Activated T-cell treated with anti-CD3 and anti-CD28 coated beads, Interleukin-2, amount 50 U/mL, for 72 hours (primary cell): ENCODE measurements at places on chromosomes 4 and X. TPM values are rescaled to one million over a fixed set of nuclear protein-coding genes. Genes with fewer than 3 reads are reported as not detected.
A peak's percentile ranks its signal among the peaks of the same experiment; 100 is the strongest.

GPR78 gene
- not detected for total RNA-seq

DHRSX gene
- total RNA-seq: 26.0 TPM

SYNPO2 gene
- 0.35 TPM for total RNA-seq

HERC5 gene
- total RNA-seq: 49.9 TPM

CFAP97 gene
- total RNA-seq: 47.3 TPM

CCKAR gene
- total RNA-seq: not detected

NUP62CL gene
- total RNA-seq: 4.9 TPM

SMARCA1 gene
- total RNA-seq: 0.36 TPM

GRCh38 chrX:75746891-75747639 lies 38.0 kb downstream of the MAGEE2 start:
- peak; percentile 37 for DNase-seq

GRCh38 chrX:49163555-49164419 lies 1.2 kb downstream of the MAGIX start:
- DNase-seq: peak; percentile 84

GRCh38 chr4:46397394-46397793 lies 7.5 kb upstream of the GABRA2 start:
- DNase-seq: no peak

GRCh38 chrX:39336671-39337311 lies 535.5 kb downstream of the MID1IP1 start:
- DNase-seq: peak; percentile 31

DNA sequence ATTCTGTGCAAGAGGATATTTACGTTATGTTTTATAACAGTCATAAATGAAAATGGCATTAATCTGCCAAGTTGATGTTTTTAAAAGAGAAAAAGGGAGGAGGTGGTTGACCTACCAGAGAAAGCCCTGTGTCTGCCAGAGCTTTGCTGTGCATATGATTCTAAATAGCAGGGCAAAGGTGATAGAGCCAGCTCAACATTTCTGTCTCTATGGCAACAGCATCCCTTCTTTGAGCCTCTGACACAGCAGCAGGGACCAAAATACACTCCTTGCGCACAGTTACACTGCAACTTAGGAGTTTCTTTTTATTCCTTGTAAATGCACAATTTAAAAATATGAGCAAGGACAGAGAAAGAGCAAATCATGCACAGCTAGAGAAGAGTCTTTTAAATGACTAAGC lies 133.3 kb upstream of the RAI2 start:
- no peak for DNase-seq

DNA sequence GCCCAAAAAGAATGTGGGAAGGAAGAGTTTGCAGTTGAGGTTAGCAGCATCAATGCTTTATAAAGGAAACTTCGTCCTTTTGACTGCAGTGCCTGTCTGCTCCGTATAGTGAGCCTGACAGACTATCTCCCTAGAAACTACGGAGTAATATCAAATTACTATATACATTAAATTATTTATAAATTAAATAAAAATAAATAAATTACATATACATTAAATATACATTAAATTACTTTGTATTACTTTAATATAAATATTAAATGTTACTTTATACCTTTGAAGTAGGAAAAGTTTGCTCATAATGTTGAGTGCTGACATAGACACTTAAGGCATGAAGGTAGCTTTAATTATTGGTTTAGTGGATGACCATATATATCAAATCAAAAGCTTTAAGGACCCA lies 165.2 kb downstream of the IL15 start:
- DNase-seq: no peak

DNA sequence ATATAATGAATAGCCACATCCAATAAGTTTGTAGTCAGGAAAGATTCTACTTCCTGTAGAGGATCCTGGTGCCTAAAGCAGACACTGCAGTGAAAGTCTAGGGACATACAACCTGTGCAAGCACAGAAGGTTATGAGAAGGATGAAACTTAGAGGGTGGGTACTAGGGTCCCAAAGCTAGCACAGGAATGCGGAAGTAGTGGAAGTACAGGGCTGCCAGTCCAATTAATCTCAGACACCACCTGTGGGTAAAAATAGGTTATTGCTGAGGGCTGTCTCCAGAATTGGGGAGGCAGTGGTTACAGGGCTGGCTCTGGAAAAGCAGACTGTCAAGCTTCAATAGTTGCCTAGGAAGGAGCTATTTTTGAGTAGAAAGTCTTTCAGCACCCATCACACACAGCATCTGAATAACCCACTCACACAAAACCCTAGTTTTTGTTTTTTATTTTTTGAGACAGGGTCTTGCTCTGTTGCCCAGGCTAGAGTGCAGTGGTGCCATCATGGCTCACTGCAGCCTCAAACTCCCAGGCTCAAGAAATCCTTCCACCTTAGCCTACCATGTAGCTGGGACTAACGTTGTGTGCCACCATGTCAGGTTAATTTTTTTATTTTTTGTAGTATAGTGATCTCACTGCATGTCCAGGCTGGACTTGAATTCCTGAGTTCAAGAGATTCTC lies 50.8 kb upstream of the ELF2 start:
- peak; percentile 6 for DNase-seq

- DNase-seq: no peak
Observed at GRCh38 chrX:57977992-57978391, 67.7 kb upstream of the ZXDA start.

- no peak for DNase-seq
Observed at GRCh38 chrX:119479845-119480244, 11.6 kb downstream of the SLC25A5 start.

GRCh38 chrX:10038585-10038984 lies 71.4 kb downstream of the CLDN34 start:
- DNase-seq: no peak

DNA sequence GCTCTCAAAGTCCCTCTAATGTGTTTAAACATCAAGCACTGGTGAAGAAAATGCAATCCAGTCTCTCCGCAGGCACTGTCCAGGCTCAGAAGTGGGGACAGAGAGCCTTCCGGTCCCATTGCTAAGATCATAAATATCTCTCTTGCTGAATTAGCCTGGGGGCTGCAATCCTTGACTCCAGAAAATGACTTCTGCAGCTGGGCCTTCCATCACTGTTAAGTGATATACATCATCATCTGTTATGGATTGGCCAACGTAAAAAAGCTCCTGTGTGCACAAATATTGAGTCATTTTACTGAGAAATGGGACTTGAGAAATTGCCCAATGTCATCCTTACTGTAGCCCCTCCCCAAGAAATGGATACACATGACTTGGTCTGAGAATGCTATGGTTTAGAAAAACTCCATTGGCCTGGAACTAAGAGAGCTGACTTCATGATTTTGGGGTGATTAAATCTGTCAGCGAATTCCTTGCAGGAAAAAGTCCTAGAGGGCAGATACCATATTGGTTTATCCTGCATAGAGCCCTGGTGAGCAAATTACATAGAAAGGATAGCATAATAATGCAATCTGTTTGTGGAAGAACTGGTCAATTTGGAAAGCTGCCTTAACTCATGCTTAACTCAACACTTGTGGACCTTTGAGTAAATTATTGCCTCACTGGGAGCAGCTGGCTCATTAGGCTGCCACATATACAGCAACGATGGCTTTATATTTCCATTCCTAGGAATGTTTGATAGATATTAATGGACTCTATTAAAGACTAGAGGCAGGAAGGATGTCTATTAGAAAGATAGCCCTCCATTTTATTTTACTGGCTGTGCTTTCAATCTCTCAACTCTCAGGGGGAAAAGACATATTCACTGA lies 346.1 kb downstream of the GBA3 start:
- no peak for DNase-seq

DNA sequence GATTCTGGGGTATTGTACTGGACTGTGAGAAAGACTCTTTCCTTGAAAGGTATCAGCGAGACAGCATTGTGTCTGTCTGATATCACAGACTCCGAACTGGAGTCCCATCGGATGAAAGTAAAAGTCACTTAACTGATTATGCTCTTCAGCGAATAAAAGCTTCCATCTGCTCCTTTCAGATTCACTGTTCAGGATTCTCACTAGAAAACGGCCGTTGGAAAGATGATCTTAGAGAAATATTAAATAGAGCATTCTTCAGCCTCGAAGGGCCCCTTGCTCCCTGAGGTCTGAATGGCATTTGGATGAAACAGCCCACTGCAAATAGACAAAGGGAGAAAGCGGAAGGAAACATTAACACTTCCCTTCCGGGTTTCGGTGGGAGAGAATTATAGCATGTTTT lies 416.2 kb upstream of the PRKX start:
- DNase-seq: no peak

GRCh38 chr4:98848448-98848847 lies 80.5 kb downstream of the EIF4E start:
- no peak for DNase-seq

- DNase-seq: peak; percentile 16
Observed at GRCh38 chr4:73341454-73341853, 62.6 kb upstream of the ALB start.

GRCh38 chr4:33085709-33086108 lies 2365.5 kb downstream of the PCDH7 start:
- DNase-seq: no peak

DNA sequence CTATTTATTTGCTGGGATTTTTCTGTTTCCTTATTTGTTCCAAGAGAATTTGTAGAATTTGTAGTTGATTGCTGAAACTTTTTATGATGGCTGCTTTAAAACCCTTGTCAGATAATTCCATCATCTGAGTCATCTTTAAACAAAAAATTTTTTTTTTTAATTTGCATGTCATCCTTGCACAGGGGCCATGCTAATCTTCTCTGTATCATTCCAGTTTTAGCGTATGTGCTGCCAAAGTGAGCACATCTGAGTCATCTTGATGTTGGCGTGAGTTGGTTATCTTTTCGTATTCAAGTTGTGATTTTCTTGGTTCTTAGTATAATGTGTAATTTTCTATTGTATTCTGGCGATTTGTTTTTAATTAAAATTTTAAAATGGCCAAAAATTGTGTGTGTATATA lies 18.7 kb upstream of the ZNF157 start:
- no peak for DNase-seq

DNA sequence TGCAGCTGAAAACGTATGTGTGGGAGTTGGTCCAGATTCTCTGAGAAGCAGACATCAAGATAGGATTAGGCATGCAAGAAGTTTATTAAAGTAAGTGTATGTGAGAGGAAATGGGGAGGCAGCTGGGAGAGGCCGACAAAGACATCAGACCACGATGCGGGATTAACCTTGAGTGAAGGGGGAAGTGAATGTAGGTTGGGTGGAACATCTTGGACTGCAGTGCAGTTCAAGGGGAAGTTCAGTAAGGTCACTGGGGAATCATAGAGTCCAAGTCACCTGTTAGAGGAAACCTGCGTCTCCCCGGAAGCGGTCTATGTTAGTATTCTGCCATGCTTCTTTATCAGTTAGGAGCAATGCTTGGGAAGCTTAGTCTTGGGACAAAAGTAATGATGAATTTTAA lies 22.0 kb downstream of the CXCL8 start:
- DNase-seq: no peak

DNA sequence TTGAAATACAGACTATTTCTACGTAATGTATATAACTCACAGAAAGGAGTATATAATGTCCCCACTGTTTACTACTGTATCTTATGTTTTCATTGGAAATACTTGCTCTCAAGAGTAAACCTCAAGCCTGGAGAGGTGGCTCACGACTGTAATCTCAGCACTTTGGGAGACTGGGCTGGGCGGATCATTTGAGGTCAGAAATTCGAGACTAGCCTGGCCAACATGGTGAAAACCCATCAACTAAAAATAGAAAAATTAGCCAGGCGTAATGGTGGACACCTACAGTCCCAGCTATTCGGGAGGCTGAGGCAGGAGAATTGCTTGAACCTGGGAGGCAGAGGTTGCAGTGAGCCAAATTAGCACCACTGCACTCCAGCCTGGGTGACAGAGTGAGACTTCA lies 92.8 kb downstream of the COL25A1 start:
- no peak for DNase-seq
